ENCODE measurements at places on chromosomes 13 and 19.

DNA sequence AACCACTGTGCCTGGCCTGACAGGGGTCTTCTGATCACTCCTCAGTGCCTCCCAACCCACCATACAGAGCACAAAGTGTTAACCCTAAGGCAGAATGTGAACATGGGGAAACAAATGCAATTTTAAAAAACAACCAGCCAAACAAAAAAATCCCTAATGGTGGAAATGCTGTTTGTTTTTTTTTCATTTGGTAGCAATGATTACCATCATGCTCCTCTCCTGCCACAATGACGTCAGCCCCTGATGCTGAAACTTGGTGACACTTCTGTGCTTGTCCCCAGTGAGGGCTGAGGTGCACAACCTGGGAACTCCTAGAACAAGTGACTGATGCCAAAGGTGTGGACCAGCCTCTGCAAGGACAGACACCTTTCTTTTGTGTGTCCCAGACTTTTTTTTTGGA, 4.0 kb upstream of the TSPAN16 start:
- DNase-seq, result no peak

DNA sequence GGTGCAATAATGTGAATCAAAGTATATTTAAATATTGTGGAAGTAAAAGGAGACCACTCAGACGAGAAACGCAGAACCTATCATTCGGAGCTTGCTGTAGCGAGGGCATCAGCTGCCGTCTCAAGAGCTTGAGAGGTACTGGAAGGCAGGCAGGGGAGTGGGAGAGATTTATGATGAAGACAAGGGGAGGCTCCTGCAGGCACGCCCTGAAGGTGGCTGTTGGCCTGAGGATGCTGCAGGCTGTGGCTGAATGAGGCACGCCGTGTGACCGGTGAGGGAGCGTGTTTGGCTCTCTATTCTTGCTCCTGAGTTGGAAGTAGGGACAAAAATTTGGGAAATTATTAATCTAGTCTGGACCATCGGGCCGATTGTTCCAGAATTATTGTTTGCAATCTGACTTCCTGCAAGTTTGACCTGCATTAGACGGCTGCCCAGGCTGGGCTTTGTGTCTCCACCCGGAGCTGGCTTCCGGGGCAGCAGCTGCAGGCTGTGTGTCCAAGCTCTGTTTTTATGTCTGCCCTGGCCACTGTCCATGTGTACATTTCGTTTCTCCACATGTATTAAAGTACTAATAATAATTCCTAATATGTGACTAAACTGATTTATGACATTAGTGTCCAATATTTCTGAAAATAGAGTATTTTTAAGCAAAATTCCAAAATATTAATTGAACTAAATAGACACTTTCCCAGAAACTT, 91.1 kb upstream of the ANKRD10 start:
- no peak for DNase-seq

DNA sequence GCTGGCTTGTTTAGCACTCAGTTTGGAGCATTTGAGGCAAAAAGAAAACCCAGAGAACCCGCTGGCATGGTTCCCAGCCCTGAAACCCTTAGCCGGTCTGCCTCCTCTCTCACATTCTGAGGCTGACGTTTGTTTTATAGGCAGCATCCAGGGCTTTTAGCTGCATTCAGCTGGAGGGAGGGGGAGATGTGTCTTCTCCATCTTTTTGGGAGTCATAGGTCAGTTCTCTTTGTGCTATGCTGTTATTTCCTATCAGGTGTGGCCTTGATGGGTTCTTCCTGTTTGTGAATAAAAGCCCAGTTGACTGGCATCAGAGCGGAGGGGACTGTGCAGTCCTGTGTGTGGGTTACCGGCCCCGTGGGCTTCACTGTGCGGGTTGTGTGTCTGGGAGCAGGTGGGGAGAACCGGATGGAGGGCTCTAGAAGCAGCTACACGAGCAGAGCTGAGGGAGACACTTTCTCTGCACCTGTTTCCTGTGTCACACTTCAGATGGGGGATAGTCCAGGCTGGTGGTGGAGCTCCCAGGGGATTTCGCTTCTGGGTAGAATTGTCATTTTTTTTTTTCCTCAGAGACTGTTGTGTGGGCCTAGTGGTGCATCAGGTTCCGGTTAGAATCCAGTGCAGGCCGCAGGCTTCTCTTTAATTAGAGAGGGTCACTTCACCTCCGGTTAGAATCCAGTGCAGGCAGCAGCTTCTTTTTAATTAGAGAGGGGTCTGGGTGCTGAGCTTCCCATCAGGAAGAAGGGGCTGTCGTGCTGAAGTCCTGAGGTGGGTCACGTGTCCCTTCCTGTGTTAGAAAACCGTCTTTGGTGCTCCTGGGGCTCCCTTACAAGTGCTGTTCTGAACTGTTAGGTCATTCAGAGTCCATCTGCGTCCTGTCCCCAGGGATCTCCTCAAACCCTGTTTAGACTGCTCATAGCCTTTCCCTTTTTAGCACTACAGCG, 69.6 kb downstream of the ARHGEF7 start:
- DNase-seq, result peak; percentile 53

DNA sequence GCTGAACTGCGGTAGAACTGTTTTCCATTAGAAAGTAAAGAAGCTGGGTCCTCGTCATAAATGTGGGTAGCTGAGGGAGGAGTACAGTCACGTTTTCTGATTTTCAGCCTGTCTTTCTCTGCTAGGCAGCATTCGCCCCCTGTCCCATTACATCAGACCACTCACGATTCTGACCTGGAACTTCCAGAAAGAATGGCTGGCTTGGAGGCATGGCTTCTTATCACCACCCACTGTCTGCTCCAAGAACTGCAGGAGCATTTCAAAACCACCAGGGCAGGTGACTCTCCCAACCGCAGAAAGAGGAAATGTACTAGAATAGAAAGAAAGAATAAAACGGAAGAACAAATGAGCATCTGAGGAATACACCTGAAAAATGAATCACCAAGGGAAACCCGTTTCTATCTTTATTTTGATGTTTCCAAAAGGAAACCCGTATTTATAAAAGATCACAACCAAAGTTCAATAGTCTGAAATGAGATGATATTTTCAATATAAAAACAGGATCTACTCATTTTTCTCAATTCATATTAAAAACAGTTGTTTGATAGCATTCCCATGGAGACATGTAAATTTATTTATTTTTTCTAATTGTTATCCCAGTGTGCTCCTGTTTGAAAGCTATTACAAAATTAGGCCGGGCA, 22.1 kb upstream of the POMP start:
- DNase-seq, result no peak

GRCh38 chr13:106657104-106657503, 89.2 kb upstream of the ARGLU1 start:
- no peak for DNase-seq

DNA sequence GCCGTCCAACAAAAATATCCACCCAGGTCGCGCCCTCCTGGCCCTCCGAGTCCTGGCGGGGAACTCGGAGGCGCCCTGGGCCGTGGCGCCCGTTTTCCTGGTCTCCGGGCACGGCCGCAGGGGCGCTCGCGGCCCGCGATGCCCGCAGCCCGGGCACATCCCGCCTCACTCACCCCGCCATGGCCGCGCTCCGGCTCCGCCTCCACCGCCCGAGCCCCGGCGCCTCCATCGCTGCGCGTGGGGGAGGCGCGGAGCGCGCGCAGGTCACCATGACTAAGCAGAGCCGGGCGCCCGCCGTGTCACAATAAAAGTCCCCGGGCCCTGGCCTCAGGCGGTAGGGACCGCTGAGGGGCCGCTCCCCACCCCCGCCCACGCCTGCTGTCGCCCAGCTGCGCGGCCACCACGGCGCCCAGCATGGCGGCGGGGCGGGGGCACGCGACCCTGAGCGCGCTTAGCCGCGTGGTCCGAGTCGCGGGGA, 593 bp downstream of the KEAP1 start:
- DNase-seq, result peak; percentile 92

GRCh38 chr13:92989301-92989700, 237.3 kb upstream of the GPC6 start:
- DNase-seq, result no peak

DNA sequence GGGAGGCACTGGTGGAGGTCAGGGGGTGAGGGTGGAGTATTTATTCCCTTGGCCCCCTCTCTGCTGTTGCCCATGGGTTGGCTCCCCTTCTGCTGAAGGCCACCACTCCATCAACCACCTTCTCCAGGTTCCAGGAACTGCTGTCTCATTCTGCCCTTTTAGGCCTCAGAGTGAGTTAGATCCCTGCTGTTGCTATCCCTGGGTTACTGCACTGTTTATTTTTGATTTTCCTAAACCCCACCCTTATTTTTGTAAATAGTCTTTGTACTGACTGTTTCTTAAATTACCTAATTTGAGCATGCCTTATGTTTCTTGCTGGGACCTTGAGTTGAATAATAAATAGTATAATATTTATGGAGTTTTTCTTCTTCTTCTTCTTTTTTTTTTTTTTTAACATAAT, 132.8 kb downstream of the RGCC start:
- no peak for DNase-seq
